NCI-H1694 (cell line): ENCODE measurements at places on chromosomes 7 and 10.

- DNase-seq: no peak
These were observed 375.8 kb upstream of the VSTM2A start for GRCh38 chr7:54166419-54166818.

DNA sequence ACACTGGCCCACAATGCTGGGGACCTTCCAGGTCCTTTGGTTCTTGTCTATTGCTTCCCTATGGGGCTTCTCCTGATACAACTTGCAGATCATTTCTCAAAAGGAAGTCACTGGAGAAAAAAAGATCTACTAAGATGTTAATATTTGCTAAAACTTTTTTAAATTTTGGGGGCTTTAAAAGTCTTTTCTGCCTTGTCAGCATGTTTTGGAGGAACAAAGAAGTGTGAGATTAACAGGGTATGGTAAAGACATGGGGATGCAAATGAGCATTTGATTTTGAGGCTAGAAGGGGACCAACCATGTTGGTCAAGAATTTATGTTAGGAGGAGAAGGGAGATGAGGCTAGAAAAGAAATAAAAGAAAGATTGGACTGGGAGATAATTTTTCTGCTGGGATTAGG is 515.4 kb downstream of the HTR7 start:
- no peak for DNase-seq

DNA sequence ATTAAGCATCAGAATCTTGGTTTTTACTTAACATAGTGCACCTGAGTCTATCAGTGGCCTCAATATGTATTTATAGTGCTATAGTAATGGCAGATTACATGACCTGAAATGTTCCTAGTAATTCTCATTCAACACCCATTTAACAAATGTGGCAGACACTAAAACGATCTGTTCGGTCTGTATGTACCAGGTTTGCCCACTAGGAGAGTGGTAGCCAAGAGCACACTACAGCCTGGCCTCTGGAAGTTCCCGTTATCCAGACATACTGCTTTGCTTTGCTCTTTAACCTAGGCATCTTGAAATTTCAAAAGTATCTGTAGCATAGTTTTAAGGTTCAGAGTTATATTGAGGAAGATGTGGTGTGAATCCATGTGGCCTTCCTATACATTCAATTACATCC is 395.7 kb upstream of the NRG3 start:
- DNase-seq: no peak

DNA sequence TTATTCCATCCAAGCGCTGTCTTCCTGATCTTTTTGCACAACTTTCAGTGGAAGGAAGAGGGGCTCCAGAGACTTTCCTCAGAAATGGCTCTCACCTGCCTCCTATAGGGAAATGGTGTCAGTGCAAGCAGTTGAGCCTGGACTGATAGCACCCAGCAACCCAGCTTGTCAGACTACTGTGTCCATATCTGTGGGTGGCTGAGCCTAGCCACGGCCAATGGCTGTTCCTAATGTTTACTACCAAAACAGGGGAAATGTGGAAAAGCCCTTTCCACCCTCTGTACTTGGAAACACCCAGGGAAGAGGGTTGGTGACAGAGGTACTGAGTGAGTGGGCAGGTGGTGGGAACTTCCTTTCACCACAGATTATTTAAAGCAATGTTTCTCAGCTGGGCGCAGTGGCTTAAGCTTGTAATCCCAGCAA is 4.3 kb upstream of the YKT6 start:
- DNase-seq: peak; percentile 81
